A549 treated with Hydrocortisone at 1 μM for 4 hours (cell line): ENCODE measurements at places on chromosomes 5 and 9. TPM values are rescaled to one million over a fixed set of nuclear protein-coding genes. Genes with fewer than 3 reads are reported as not detected.

PCDHGA8 gene
- 0.02 to 0.05 TPM (median 0.05 TPM) in 3 of 5 replicates, not detected in the others for total RNA-seq

FAM200C gene
- total RNA-seq: 1.6 to 2.1 TPM (median 1.7 TPM) in 5 replicates

TNC gene
- total RNA-seq: 0.42 to 1.8 TPM (median 0.87 TPM) in 5 replicates

SLC34A1 gene
- total RNA-seq: not detected in 5 replicates

PAX5 gene
- 0.01 to 0.07 TPM (median 0.03 TPM) in 4 of 5 replicates, not detected in the other for total RNA-seq

CRHBP gene
- total RNA-seq: 0.16 to 0.38 TPM (median 0.32 TPM) in 3 of 5 replicates, not detected in the others

PCA3 gene
- not detected in 5 replicates for total RNA-seq

GTF3C5 gene
- 60.6 to 65.1 TPM (median 64.8 TPM) in 5 replicates for total RNA-seq

ICE1 gene
- total RNA-seq: 17.7 to 30.3 TPM (median 22.5 TPM) in 5 replicates

SPAG8 gene
- 0.27 to 0.49 TPM (median 0.35 TPM) in 5 replicates for total RNA-seq

SLC36A2 gene
- total RNA-seq: not detected in 5 replicates

MSMP gene
- total RNA-seq: 0.40 to 0.58 TPM in 2 of 5 replicates, not detected in the others

OTULINL gene
- 16.9 to 24.0 TPM (median 22.3 TPM) in 5 replicates for total RNA-seq

DPH7 gene
- 28.0 to 30.3 TPM (median 29.0 TPM) in 5 replicates for total RNA-seq

EIF4E1B gene
- not detected in 5 replicates for total RNA-seq

NEURL1B gene
- 7.0 to 10.4 TPM (median 9.4 TPM) in 5 replicates for total RNA-seq
